ENCODE measurements at places on chromosomes 12 and 14. TPM values are rescaled to one million over a fixed set of nuclear protein-coding genes. Genes with fewer than 3 reads are reported as not detected.

The KRT72 gene
- total RNA-seq = not detected

- no peak for DNase-seq
Observed at GRCh38 chr12:15356951-15357364, 34.6 kb downstream of the PTPRO start.

The IL26 gene
- not detected for total RNA-seq

The PLEKHD1 gene
- total RNA-seq = 0.53 TPM

The KSR2 gene
- under 0.01 TPM for total RNA-seq

GRCh38 chr14:55054098-55054497, 2.7 kb downstream of the MAPK1IP1L start:
- no peak for DNase-seq

All from muscle of leg (tissue), 16 donors.